Daoy (cell line): ENCODE measurements at places on chromosomes 6 and 20. TPM values are rescaled to one million over a fixed set of nuclear protein-coding genes. Genes with fewer than 3 reads are reported as not detected.

- peak; percentile 44 for DNase-seq
Measured at GRCh38 chr20:46835418-46835817, 59.2 kb upstream of the EYA2 start.

Gene DUSP15
- total RNA-seq, result 1.9 and 4.2 TPM in 2 replicates

DNA sequence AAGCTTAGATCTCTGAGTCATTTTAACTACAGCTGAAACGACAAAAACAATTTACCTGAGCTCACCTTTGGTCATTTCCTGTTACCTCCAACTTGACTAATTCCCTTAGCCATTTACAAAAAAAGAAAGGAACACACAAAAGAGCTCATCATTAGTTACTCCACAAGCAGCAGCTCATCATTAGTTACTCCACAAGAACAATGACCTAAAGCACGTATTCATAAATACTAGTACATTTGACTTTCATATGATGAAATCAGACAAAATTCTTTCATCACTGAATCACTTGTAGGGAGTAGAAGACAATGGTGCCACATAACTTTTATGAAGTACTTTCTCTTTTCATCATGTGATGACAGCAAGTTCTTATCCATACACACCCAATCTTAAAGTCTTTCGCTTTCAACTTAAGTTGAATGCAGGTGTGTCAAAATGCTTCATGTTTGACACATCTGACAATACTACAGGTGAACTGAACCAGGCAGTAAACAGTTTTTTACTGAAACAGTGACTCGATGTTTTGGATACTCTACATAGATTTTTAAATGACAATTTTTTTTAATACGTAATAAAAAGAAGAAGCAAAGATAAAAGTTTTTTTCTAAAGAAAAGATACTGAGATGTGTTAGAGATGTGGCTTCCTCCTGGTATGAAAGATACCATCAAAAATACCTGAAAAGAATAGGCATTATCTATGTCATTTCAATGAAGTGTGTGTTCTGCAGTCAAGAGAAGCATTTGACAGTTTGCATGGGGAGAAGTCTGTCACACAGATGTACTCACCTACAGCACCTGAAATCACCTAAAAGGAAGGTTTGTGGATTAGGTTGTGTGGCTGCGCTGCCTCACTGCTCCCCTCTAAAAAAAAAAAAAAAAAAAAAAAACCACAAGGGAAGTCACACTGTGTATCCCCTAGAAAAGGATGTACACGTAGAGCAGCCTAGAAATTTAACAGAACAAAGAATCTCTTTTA is 109.1 kb downstream of the PRDM1 start:
- no peak for DNase-seq

DNA sequence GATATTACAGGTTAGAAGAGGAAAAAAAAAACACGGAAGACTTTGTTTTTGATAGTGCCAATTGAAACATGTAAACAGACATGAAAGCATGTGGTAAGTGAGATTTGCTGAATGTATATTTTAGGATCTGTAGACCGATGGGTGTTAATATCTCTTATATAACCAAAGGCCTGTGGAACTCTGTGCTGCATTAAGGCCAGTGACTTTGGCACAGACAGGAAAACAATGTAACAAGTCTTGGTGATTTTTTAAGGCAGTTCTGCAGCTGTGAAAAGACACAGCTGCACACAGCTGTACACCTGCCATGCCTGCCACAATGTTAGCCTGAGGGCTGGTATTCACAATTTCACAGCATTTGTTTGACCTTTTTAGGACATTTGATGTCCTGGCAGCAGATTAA is 6.1 kb downstream of the SOBP start:
- no peak for DNase-seq

Gene PPP1R3G
- 0.18 and 0.23 TPM in 2 replicates for total RNA-seq

DNA sequence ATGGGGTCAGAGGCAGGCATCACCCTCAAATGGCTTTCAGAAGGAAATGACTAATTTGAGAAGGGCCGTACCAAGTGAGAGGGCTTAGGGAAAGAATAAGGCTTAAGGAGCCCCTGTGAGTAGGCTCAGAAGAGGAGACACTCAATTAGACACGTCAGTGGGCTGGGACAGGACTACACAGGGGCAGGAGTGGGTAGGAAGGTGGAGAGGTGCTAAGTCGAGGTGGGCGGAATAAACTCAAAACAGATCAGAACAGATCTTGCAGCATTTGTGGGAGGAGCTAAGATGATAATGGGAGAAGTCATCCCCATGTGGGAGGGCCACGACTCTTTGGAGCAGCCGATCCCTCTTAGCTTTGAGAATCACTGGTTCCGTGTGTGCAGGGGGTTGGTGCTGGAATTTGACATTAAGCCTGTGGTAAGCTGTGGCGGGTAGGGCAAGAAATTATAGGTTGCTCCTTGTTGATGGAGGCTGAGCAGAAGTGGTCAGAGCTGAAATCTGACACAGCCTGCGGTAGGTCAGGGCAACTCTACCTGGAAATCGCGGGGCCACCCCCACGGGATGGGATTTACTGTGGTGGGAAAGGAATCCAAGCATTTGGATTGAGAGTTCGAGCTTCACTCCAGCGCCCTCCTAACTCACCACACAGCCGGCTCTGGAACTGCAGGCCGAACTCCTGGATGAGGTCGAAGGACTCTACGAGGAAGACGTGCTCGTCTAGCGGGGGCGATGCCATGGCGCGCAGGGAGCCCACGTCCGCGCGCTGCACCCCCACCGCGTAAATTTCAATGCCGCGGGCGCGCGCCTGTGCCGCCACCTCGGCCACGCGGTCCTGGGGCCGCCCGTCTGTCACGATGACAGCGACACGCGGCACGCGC is 2.8 kb upstream of the RBPJL start:
- DNase-seq, result peak; percentile 31

Gene WFDC5
- total RNA-seq, result not detected in 2 replicates

DNA sequence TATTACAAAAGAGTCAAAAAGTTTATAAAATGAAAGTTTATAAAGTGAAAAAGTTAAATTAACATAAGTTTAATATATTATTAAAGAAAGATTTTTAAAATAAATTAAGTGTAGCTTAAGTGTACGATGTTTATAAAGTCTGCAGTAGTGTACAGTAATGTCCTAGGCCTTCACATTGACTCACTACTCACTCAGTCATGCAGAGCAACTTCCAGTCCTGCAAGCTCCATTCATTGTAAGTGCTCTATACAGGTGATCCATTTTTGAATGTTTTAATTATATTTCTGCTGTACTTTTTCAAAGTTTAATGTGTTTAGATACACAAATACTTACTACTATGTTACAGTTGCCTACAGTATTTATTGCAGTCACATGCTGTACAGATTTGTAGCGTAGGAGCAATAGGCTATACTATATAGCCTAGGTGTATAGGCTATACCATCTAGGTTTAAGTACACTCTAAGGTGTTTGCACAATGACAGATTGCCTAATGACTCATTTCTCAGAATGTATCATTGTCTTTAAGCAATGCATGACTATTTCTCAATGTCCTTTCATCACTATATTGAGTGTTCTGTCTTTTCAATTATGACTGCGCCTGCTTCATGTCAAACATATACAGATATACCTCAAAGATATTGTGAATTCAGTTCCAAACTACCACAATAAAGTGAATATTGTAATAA is 1110.3 kb upstream of the MAP3K7 start:
- no peak for DNase-seq

DNA sequence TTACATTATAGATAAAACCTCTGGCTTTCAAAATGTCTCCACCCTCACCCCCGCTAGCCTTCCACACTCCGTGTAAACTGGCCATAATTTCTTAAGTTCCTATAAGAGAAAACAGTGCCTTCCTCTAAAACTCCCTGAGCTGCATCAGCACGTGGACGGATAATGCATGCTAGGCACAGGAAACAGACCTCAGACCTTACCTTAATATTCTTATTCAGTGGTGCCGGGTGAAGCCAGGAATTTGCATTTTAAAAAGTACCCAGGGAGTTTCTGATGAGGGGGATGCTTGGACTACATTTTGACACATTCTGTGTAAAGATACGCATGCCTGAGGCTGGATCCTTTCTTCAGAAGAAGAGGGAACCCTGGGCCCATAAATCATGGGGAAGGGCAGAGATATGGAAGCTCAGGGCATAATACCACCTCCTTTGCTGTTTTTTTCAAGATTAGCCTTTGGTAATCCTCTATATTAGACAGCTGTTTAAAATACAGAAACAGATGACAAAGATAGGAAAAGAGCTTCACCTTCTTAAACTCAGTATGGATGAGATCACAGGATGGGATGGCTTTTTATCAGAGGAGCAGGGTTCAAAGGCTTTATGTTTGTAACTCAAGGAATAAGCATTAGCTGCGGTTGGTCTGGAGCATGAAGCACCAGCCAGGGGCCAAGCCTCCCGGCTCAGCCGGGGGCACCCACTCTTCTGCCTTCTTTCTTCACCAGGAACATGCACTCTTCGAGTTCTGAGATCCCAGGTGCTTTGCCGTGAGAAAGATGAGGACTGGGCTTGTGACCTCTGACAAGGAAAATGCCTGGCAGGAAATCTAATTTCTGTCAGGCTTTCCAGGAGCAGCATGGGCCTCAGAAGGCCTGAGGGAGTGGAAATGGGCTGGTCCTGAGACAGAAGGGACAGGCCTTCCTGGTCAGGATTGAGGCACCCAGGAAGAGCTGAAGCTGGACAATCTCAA is 218.1 kb upstream of the SOX4 start:
- no peak for DNase-seq

DNA sequence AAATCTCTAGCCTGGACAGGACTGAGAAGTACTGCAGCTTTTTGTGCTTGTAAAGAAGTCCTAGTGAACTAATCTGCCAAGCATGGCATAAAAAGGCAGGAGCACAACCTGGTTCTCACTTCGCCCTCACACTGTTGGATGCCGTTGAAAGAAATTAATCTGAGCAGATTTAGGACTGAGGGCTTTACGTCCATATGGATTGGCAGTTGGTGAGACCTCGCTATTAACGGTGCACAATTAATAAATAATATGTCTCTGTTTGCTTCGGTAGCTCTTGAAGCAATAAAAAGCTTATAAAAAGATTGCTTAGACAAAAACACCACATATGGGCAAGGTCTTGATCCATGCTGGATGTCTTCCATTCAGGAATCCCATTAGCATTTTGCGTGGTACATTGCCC is 185.6 kb upstream of the EPHA7 start:
- DNase-seq, result no peak

- no peak for DNase-seq
Measured at GRCh38 chr6:36033935-36034334, 6.3 kb downstream of the MAPK14 start.

DNA sequence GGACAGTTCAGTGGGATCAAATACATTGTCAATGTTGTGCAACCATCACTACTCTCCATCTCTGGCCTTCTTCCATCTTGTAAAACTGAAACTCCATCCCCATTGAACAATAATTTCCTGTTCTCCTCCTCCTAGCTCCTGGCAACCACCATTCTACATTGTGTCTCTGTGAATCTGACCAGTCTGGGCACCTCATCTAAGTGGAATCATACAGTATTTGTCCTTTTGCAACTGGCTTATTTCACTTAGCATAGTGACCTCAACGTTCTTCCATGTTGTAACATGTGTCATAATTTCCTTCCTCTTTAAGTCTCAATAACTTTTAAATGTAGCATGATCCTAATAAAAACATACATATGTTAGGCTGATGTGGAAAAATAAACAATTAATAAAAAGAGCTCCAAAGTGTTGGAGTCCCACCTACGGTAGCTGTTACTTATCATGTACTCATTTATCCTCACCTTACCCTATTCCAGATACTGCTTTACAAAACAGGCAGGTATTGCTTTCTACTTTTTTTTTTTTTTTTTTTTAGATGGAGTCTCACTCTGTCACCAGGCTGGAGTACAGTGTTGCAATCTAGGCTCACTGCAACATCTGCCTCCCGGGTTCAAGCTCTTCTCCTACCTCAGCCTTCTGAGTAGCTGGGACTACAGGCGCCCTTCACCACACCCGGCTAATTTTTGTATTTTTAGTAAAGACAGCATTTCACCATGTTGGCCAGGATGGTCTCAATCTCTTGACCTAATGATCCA is 91.9 kb downstream of the TNFAIP3 start:
- DNase-seq, result no peak

Gene CLPSL2
- total RNA-seq, result not detected in 2 replicates

Gene SIRPB2
- not detected in 2 replicates for total RNA-seq

GRCh38 chr20:38697306-38697705 is 27.0 kb upstream of the SLC32A1 start:
- no peak for DNase-seq

Gene PFDN4
- total RNA-seq, result 481 and 548 TPM in 2 replicates

DNA sequence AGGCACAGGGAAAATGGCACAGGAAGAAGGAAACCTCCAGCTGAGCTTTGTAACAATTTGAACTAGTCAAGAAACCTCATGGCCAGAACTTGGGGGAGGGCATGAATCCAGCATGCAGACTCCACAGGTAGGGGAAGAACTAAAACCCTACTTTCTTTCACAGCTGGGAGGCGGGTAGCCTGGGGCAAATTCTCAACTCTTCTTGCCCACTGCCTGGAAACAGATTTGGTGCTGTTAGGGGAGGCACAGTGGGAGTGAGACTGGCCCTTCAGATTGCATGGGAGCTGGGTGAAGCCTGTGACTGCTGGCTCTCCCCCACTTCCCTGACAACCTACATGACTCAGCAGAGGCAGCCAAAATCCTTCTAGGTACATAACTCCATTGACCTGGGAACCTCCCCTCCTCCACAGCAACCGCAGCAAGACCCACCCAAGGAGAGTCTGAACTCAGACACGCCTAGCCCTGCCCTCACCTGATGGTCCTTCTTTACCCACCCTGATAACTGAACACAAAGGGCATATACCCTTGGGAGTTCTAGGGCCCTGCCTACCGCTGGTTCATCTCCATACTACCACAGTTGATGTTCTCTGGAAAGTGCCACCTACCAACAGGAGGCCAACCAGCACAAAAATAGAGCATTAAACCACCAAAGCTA is 37.2 kb upstream of the TRIM27 start:
- DNase-seq, result no peak

Gene DCDC2
- total RNA-seq, result 0.24 and 0.51 TPM in 2 replicates

Gene OXT
- not detected in 2 replicates for total RNA-seq

Gene NRSN1
- total RNA-seq, result not detected in 2 replicates

- peak; percentile 74 for DNase-seq
Measured at GRCh38 chr6:135162678-135163439, 18.2 kb upstream of the MYB start.

Gene MATN4
- total RNA-seq, result not detected in 2 replicates

Gene TPD52L1
- 4.9 and 6.4 TPM in 2 replicates for total RNA-seq

GRCh38 chr6:169751242-169752073 is at the start of the genes DYNLT2 and ERMARD:
Gene DYNLT2 (minus strand): TSS chr6:169751572. CDS start chr6:169751458, 114 bp downstream.
Gene ERMARD (plus strand): TSS chr6:169751622. CDS start chr6:169751658, 36 bp downstream.
- peak; percentile 98 for DNase-seq

DNA sequence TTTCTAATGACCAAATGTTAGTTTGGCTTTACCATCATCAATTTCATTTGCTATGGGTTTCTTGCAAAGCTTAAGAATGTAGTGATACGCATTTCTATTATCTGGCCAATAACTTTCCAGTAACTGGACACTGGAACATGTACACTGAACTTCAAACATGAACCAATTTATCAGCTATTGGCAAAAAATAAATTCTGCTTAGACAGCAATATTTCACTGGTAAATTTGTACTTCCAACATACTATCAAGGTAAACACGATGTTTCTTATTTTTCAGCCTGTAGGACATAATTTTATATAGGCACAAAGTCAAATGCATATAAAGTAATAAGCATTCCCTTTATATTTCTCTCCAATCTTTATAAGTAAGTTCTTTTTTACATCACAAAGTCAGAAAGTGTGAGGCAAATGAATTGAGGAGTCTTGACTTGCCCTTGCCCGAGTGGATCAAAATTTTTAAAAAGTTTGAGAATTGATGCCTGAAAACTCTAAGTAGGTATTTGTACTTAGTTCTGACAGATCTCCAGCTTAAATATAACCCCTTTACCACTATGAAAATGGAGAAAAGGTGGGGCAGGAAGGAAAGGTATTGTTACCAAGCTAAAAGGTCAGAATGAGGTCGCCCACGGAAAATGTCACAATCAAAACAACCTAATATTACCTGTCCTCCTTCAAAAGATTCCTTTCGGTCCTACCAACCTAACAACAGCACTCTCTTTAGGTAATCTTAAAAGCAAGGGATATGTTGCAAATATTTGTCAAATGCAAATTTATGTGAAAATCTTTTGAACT is 41.3 kb downstream of the STK38 start:
- no peak for DNase-seq
